ENCODE measurements at places on chromosomes 4 and X.

GRCh38 chrX:23692166-23692565 is 24.9 kb downstream of the PRDX4 start:
- no peak for DNase-seq

DNA sequence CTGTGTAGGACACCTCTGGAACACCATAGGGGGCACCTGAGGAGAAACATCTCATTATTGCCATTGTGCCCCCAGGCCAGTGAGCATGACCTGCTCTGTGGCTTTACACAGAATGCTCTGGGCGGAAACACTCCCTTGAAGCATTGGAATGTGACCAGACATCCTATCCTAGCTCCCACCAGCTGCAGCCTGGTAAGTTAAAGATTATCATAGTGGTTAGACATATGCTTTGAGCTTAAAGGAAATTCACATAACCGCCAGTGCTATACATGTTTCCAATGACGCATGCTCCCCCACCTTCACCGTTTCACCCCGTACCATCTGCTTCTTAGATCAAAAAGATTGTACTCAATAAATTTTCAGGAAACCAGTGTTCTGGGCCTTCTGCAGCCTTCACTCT is 217.7 kb upstream of the CENPE start:
- no peak for DNase-seq

GRCh38 chr4:180809439-180809838 is 1433.8 kb upstream of the TENM3 start:
- no peak for DNase-seq

DNA sequence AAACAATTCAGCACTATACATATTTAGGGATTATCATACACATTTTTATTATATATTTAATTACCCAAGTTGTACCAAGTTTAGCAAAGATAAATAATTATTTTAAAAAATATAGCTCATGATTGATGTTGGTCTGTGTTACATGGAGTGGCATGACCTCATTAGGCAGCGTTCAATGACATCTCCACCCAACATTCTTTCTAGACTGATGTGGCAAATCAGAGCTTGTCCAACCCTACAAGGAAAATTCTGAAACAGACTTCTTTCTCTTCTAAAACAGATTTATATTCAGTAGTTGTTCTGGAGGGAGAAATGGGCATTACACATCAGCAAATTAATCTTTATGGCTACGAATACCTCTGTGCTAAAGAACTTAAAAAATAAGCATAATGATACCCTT is 189.7 kb downstream of the PDGFC start:
- no peak for DNase-seq

DNA sequence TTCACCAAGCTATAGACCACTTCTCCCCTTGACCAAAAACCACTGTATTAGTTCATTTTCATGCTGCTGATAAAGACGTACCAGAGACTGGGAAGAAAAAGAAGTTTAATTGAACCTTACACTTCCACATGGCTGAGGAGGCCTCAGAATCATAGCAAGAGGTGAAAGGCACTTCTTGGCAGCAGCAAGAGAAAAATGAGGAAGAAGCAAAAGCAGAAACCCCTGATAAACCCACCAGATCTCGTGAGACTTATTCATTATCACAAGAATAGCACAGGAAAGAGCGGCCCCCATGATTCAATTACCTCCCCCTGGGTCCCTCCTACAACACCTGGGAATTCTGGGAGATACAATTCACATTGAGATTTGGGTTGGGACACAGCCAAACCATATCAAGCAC is 97.8 kb downstream of the DOCK11 start:
- no peak for DNase-seq

- DNase-seq, result no peak
Measured at GRCh38 chr4:20268028-20268427, 16.3 kb downstream of the SLIT2 start.

DNA sequence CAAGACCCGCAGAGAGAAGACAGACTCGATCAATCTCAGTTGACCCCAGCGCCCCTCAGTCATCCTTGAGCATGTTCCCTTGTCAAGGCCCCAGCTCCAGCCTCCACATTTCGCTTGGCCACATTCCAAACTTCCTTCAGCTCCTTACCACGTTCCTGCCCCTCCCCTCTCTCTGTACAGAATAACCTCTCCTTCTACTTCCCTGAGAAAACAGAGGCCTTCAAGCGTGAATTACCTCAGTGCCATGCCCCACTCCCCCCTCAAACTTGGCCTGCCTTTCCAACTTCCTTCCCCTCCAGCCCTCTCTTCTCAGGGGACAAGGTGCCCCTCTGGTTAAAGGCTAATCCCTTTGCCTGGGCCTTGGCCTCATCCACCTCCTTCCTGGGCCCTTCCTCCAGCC is 3.2 kb upstream of the RIPPLY1 start:
- DNase-seq, result no peak

DNA sequence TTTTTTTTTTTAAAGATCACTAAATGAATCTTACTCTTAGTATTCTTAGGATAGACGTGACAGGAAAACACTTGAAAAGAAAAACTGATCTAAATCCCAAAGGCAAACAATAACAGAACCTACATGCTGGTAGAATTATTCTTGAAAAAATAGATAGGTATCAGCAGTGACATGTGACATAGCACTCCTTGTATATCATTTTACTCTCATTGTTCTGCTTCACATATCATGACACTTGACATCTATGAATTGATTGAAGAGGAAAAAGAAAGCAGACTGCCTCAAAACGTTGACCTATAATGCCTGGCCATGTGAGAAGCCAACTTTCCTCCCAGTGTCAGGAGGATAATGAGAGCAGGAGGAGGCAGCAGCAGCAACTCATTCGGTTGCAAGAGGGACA is 555.2 kb downstream of the GABRG1 start:
- DNase-seq, result no peak

DNA sequence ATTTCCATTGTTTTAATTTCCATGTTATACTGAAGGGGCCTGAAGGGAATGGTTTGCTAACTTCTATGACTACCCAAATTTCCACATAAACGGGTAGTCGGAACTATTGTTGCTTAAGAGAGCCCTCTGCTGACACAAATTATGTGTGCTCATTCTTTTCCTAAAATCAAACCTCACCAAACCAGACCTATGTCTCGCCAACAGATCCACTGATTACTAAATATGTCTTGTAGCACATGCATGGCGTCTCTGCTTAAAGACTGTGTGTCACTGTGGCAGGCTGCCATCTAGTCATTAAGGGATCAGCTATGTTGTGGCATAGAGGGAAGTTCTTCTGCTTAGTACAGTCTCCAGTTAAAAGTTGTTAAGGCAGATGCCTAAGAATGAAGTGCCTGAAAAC is 25.1 kb downstream of the PIR start:
- no peak for DNase-seq

DNA sequence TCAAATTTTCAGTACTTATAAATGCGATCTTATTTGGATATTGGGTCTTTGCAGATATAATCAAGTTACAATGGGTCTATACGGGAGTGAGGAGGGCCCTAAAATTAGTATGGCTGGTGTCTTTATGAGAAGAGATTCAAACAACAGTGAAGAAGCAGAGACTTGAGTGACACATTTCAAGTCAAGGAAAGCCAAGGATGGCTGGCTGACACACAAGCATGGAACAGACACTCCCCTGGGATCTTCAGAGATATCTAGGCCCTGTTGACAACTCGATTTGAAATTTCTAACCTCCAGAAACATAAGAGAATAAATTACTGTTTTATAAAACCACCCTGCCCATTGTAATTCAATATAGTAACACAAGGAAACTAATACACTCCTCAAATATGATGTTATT is 1886.0 kb upstream of the PCDH7 start:
- DNase-seq, result no peak

DNA sequence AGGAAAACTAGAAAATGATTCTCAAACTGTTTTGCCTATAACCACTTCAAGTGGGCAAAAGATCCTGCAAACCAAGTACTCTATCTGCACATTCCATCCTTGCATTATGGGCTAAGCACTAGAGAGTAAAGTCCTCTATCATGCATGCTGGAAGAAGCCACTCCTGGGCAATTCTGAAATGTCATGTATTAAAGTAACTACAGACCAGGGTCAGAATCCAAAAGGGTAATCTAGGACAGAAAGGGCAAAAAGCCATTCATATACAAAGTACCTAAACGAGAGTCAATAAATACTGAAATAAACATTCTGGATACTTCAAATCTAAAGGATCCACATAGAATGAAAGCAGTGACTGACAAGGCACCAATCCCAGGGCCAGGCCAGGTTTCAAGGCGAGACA is 1.0 kb downstream of the SNX12 start:
- DNase-seq, result no peak

- no peak for DNase-seq
Measured at GRCh38 chr4:141814499-141814898, 178.1 kb downstream of the IL15 start.

- no peak for DNase-seq
Measured at GRCh38 chr4:8916906-8917305, 45.3 kb upstream of the HMX1 start.

DNA sequence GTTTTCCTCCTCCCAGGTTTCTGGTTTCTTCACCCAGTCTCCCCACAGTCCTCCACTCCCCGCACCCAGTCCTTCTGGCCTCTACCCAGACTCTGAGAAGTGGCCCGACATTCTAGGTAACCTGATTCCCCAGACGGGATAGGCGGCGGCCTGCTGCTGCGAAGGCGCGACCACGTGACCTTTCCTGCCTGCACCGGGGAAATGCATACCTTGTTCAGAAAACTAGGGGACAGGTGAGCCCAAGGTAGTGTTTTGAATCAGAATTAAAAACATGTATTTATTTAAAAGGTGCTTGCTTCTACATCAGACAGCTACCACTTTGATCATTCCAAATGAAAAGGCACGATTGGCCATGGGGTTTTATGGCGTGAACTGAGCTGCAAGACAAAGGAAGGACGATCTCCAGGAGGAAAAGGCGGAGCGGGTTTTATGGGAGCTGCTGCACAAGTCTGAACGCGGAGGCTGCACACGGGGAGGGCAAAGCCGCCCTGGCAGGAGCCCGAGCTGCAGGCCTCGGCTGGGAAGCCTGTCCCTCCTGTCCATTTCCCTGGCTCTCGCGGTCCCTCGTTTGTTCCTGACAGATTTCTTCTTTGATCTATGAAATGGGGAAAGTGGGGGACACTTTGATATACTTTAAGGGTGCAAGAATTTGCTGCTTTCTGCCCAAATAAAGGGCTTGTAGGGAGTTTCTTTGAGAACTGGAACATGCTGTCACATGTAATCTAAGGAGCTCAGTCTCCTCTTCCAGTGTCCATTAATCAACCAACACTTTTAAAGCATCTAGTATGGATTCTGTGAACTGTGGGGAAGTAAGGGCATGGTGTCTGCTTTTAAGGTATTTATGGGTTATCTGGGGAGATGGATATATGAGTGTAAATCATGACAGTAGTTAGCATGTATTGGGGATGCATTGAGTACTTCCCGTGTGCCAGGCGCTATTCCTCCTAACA is 150.9 kb downstream of the SPRY1 start:
- no peak for DNase-seq

DNA sequence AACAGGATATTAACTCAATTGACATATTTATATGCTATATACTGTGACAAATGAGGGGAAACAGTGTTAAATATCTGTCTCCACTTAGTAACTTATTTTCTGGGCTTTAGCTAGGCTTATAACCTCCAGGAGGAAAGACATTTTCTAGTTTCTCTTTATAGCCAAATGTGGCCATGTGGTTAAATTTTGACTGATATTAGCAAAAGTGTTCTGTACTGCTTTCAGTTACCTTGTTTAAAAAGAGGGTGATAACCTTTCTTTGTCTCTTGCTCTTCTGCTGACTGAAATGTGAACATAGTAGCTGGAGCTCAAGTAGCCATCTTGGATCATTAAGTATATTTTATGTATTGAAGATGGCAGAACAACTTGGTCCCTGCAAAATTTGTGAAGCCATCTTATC is 253.7 kb downstream of the PDHA2 start:
- DNase-seq, result no peak

DNA sequence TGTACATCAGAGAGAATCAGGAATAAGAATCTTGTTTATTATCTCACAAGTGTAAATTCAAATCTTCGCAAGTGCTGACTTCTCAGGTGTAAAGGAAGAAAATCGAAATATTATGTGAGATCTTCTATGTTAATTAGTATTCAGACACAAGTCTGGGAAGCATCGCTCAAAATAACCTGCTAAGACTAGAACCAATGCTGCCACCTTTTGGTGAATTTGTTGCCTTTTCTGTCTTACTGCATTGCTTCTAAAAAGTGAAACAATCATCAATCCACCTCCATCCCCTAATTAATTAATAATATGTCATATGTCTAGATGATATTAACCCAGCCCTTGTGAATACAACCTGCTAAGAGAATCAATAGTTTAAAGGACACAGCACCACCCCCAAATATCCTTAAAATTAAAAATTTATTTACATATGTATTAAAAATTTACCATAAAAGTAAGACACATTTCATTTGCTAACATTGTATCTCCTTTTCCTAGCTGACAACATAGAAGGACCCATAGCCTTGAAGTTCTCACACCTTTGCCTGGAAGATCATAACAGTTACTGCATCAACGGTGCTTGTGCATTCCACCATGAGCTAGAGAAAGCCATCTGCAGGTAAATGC is 3.5 kb downstream of the EPGN start:
- peak; percentile 28 for DNase-seq

GRCh38 chrX:149853925-149854324 is 27.1 kb upstream of the MAGEA8 start:
- no peak for DNase-seq

- no peak for DNase-seq
Measured at GRCh38 chr4:19382993-19383756, 868.5 kb upstream of the SLIT2 start.

DNA sequence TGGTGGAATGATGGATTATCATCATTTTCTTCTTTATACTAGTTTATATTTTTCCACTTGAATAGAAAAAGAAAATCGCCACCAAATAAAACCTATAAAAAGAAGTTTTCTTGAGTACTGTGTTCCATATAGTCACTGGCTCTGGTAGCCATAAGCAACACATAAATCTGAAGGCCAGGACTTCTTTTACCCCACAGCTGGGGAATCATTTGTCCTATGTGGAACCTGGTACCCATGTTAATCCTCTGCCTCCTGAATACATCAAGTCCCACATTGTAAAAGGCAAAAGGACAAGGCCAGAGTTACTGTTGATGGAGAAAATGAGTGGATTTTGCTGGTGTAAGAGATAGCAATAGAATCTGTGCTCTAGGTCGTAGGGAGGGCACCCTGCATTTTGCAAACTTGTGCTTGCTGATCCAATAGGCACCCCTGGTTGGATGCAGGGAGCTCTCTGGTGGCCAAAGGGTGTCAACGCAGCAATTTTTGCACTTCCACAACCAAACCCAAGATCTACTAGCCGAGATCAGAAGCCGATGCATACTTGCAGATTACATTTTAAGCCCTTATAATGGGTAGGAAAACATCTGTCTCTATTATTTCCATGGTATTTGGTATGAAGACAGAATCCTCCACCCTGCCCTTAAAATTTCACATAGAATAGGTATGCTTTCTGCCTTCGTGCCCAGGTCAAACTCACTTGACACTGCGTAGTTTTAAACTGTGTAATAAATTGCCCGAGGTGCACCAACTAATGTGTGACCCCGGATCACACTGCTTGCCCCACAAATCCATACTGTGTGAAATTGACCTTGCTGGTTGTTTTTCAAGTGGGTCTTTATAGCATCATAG is 146.2 kb upstream of the SCML1 start:
- peak; percentile 51 for DNase-seq

GRCh38 chr4:3701736-3702560 is 64.2 kb upstream of the ADRA2C start:
- DNase-seq, result no peak

GRCh38 chrX:8366481-8366880 is 98.1 kb upstream of the VCX3B start:
- DNase-seq, result no peak

Data from fibroblast of skin of left biceps (primary cell).